ENCODE measurements at places on chromosomes 5 and 9. TPM values are rescaled to one million over a fixed set of nuclear protein-coding genes. Genes with fewer than 3 reads are reported as not detected.

The PCSK5 gene
- 23.7 TPM for total RNA-seq

DNA sequence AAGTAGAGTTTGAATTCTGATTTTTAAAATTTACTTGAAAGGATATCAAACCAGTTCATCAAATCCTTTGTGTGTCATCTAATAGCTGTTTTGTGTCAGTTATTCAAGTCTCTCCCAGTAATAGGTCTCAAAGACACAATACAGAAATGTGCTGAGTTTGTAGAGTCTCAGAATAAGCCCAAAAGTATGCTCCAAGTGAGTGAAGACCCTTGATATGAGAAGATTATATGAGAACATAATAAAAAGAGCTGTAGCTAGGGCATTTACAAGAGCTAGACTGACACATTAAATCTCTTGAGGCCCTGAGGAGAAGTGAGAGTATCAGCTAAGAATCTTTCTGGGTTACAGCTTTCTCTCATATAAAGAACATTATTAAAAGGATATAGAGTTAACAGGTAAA, 721.0 kb upstream of the ARRDC3 start:
- no peak for DNase-seq

GRCh38 chr9:2336055-2336454, 285.5 kb upstream of the VLDLR start:
- DNase-seq, result no peak

GRCh38 chr9:15231788-15232635, 75.0 kb downstream of the TTC39B start:
- no peak for DNase-seq

DNA sequence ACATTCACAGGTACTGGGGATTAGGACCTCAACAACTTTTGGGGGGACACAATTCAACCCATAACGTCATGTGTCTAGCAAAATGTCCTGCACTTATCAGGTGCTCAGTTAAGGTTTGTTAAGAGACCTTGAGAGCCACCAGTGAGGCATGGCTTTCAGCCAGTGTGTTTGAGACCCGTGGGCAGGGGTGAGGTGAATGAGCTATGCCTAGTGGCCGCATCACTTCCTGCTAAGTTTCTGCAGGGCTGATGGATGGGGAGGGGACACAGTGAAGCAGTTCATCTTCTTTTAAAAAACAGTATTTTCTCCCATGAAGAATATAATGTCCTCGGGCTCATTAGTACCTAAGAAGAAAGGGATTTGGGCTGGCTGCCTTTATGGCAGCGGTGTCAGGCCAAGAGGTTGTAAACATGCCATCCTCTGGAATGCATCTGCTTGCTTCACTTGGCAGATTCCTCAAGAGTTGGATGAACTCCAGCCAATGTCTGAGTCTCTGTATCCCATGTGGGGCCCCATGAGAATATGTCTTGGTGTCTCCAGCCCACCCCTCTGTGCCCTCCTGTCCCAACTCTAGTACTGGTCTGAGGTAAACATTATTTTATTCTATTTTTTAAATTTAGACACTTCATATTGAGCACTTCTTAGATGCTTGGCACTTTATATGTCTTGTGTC, 282.2 kb downstream of the CWC27 start:
- DNase-seq, result no peak

The CDK5RAP2 gene
- total RNA-seq, result 32.3 TPM

The JMY gene
- total RNA-seq, result 31.9 TPM

DNA sequence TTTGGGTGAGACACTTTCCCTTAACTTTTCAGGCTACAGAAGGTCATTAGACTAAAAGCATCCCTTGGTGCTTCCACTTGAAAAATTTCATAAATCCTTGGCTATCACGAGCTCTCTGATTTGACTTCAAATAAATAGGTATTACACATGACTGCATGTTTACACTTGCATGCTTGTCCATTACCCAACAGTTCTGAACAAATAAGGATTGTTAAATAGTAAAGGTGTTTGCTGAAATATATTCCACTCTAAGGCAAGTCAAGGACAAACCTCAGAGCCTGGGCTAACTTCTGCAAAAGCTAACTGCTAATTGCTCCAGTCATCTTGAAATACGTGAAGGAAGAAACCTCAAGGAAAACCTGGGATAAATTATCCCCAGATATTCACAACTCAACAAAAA, 14.5 kb downstream of the FBXW2 start:
- peak; percentile 37 for DNase-seq

- no peak for DNase-seq
These were observed 519.9 kb upstream of the WWC1 start for GRCh38 chr5:167771571-167771970.

DNA sequence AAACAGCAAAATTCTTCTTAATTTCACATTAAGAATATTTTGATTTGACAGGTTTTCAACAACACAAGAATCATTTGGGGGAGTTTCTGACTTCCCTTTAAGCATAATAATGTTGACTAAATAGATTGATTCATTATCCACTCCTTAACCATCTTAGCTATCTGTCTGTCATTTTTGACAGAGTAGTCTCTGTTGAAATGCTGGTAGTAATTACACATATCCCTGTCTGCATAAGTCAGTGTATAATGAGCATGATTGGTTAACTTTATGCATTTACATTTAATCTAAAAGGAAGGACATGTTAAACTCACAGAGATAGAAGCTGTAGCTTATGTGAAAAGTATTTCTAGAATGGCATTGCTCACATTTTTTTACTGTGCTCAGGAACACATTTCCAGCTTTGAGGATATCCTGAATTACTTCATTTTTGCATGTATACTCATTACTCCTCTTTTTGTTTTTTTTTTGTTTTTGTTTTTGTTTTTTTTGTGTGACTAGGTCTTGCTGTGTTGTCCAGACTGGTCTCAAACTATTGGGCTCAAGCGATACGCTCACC, 385.9 kb downstream of the KDM4C start:
- DNase-seq, result no peak

- peak; percentile 67 for DNase-seq
These were observed 2.5 kb downstream of the GPBP1 start for GRCh38 chr5:57176350-57176857.

The SLCO6A1 gene
- not detected for total RNA-seq

- DNase-seq, result no peak
These were observed 82.6 kb downstream of the GPR21 start for GRCh38 chr9:123116036-123116435.

The ANKRD18B gene
- not detected for total RNA-seq

The CNTNAP3 gene
- not detected for total RNA-seq

Data from stomach (tissue), 19 donors.